HuH-7 (cell line): ENCODE measurements at places on chromosomes 2 and 18.

GRCh38 chr2:19208479-19209199 is 149.8 kb downstream of the OSR1 start:
- DNase-seq = no peak

DNA sequence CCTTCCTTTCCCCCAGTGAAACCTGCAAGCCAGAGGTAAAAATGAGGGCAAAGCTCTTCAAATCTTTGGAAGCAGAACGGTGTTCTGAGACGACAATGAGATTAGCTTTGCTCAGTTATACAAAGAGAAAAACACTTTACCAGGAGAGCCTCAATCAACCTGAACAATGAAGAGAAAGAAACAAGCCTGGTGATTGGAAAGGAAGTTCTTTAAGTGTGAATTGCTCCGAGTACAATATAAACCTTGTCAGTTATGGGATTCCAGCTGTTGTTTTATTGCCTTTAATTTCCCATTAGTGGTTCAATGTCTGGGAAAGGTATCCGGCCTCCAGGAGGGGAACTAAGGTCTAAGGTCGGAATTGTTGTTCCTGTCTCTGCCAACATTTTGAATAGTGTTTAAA is 901.6 kb downstream of the EPHA4 start:
- no peak for DNase-seq

GRCh38 chr2:70471129-70471528 is 82.5 kb downstream of the TGFA start:
- no peak for DNase-seq

DNA sequence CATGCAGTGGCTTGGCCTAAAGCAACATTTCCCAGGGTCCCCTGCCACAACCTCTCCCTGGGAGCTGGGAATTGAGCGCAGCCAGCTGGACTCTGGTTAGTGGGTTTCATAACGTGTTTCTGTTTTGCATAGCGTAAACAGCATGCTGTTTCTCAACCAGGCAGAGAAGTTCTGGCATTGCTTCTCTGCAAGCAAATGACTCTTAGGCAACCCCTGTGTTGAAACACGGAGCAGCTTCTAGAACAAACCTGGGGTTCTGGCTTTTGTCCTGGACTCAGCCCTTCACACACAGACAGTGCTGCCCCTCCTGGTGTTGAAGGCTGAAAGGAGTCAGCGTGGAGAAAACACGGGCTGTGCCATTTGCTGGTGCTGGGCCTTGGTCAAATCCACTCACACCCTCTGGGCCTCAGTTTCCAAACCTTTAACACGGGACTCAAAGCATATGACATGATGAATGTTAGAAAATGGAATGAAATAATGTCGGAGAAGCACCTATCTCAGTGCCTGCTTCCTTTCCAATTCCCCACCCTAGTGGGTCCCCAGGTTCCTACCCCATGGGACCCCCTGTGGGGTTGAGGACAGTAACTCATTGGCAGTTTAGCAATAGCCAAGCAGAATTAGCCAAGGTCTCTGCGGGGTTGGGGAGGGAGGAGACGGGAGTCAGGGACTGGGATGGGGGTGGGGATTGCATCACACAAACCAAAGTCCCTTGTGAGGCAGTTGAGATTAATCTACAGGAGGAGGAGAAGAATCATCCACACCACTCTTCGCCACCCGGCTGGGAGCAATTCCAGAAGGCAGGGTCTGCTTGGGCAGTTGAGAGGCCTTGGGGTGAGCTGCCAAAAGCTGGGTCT is 30.2 kb upstream of the IL1R2 start:
- peak; percentile 79 for DNase-seq

DNA sequence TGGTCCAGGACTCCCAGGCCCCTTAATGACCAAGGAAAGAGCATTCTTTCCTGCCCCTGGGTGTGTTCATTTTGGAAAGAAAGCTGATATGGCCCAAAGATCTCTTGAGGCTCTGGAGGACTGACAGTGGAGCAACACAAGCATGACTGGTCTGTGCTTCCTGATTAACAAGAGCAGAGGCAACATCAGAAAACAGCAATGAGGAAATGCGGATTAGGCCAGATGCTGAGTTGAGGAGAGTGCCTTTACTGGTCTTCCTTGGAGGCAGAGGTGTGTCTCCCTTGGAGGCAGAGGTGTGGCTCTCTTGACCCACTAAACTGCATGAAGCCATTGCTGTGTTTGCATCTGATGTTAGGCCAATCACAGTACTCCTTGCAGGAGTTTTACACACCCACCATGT is 19.9 kb downstream of the IL36B start:
- no peak for DNase-seq

GRCh38 chr2:134256956-134257355 is 3.1 kb downstream of the MGAT5 start:
- no peak for DNase-seq

DNA sequence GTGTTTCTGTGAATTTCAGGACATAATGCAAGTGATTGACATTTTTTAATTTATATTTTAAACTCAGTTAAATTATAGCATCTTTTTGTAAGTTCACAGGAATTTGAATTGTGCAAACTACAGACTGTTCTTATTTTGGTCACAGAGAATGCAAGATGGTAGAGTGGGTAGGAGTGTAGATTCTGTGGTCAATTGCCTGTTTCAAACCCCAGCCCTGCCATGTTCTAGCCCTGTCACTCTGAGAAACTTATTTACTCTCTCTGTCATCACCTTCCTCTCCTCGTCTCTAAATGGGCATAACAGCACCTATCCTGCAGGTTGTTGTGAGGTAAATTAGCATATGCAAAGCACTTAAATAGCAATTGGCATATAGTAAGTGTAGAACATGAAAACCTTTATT is 879.8 kb downstream of the CPS1 start:
- DNase-seq = no peak

DNA sequence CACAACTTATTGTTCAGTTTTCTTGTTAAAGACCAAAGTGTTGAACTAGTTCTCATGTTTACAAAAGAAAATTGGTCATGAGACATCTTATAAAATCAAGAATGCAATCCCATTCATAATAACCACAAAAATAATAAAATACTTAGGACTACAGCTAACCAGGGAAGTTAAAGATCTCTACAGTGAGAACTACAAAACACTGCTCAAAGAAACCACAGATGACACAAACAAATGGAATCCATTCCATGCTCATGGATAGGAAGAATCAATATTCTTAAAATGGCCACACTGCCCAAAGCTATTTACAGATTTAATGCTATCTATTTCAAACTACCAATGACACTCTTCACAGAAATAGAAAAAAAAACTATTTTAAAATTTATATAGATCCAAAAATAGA is 1354.8 kb upstream of the CDH2 start:
- no peak for DNase-seq

- no peak for DNase-seq
Observed at GRCh38 chr2:42872721-42873120, 80.3 kb upstream of the HAAO start.

GRCh38 chr18:78643004-78643403 is 336.6 kb upstream of the SALL3 start:
- no peak for DNase-seq
